ENCODE measurements at places on chromosomes 1 and 21. TPM values are rescaled to one million over a fixed set of nuclear protein-coding genes. Genes with fewer than 3 reads are reported as not detected.

DNA sequence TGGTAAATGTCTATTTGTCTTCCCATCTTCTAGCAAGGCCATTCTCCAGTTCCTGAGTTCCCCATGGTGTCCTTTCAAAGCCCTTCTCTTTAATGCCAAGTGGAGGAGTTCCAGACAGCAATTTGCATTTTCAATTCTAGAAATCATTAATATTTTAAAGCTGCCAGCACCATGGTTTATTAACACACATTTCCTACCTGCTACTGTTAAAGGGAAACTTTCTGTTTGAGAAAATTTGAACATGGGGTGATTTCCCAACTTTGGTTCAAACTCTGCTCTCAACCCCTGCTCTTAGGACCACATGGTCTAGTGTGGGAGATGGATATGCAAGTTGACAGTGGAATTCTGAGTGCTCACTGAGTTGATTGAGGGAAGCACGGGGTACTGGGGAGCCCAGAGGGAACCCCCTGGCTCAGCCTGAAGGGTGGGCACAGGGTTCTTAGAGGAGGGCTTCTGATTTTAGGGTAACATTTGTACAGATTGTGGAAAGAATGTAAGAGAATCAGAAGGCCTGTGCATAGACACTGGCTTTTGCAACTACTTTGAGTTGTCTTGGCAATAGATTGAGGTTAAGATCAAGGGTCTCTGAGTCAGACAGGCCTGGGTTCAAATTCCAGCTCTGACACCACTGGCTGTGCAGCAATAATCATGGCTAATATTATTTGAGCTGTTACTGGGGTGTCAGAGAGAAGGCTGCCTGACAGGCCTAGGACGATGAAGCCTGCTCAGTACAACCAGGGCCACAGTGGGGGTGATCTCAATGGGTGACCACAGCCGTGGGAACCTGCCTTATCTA is 97.8 kb downstream of the BEND5 start:
- no peak overlapping the region for H3K4me3 ChIP-seq
- H3K27ac ChIP-seq = no peak overlapping the region
- no peak for DNase-seq

GRCh38 chr1:149966405-149966804 is 29.7 kb upstream of the MTMR11 start:
- H3K4me1 ChIP-seq = no peaks in the 10 kb centered on the region
- H3K27ac ChIP-seq = no peak overlapping the region
- no peaks in the 10 kb centered on the region for H3K36me3 ChIP-seq
- no peaks in the 10 kb centered on the region for H3K27me3 ChIP-seq

Gene CCDC28B
- total RNA-seq = 3.5 TPM

Gene GBP2
- total RNA-seq = 39.5 TPM

DNA sequence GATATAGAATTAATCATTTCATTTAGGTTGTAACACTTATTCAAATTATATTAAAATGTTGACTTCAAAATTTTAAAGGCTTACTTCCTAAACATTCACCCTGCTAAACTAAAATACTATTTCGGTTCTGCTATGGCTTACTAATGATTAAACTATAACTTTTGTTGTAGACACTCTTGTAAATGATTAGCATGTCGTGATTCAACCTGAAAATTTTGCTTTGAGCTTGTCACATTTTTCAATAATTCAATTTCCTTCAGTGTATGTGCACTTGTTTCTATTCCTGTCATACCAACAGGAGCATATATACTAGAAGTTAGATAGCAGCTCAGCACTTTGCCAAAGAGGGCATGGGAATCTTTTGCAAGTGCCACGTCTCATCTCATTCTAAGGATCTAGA is 1018.8 kb downstream of the AMY1C start:
- DNase-seq = no peak
- H3K27me3 ChIP-seq = peaks cover 3% of the 10 kb centered on the region
- H3K27ac ChIP-seq = no peak overlapping the region
- H3K4me1 ChIP-seq = no peaks in the 10 kb centered on the region
- H3K4me3 ChIP-seq = no peak overlapping the region

DNA sequence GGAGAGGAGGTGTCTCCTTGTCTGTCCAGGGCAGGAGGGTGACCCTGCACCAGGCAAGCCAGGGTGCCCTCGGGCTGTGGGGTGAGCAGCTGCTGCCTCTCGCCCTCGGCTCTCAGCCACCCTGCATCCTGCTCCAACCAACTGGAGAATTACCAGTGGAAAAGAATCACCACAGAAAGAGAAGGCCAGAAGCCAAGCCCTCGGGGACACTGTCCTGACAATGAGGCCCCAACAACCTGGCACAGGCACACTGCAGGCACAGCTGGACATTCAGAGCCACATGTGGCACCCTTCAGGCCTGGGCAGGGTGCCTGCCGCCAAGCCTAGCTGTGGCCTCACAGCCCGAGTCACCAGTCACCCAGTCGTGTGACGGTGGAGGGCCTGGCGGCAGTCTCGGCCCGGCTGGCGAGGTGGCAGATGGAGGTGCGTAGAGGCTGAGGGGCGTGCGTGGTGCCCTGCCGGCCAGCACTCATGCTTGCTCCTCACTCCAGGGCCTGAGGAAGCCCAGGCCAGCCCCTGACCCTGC is 12.0 kb downstream of the MEGF6 start:
- no peak overlapping the region for H3K27ac ChIP-seq
- no peak for DNase-seq
- no peaks in the 10 kb centered on the region for H3K4me1 ChIP-seq
- no peak overlapping the region for H3K4me3 ChIP-seq

Gene WNT2B
- total RNA-seq = 45.3 TPM

DNA sequence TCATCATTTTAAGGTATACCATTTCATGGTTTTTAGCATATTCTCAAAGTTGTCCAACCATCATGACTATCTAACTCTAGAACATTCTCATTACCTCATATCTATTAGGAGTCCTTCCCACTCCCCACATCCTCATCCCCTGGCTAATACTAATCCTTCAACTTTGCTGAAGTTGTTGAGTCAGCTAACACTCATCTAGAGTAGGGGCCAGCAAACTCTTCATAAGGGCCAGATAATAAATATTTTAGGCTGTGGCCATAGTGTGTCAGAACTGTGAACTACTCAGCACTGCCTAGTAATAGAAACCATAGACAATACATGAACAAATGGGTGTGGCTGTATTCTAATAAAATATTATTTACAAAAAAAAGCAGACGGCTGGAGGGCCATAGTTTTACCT is 43.0 kb downstream of the TOR3A start:
- H3K36me3 ChIP-seq = no peaks in the 10 kb centered on the region
- DNase-seq = no peak
- no peak overlapping the region for H3K27ac ChIP-seq
- no peak overlapping the region for H3K4me3 ChIP-seq
- H3K4me1 ChIP-seq = no peaks in the 10 kb centered on the region
- no peaks in the 10 kb centered on the region for H3K27me3 ChIP-seq

Gene CYP4A22
- not detected for total RNA-seq

DNA sequence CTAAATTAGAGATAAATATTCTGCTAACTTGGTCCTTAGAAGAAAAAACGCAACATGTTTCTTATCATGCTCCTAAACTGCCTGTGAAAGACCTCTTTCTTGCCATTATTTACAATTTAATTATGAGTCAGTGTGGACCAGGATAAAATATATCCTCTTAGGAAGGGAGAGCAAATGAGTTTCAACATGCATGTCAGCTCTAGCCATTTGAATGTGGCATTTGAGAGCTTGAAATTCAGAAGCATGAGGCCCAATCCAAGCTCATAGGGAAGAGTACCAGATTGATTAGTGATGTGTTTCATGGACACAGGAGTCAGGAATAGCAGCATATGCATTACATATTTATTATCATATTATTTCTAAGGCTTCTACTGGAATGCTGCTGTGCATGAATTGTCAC is 39.3 kb downstream of the TBX15 start:
- no peak for DNase-seq
- no peaks in the 10 kb centered on the region for H3K27me3 ChIP-seq
- H3K4me3 ChIP-seq = no peak overlapping the region
- no peak overlapping the region for H3K27ac ChIP-seq
- H3K4me1 ChIP-seq = no peaks in the 10 kb centered on the region

Gene PFKL
- total RNA-seq = 56.9 TPM

GRCh38 chr1:111193712-111194480 is 6.5 kb downstream of the DENND2D start:
- H3K27me3 ChIP-seq = no peaks in the 10 kb centered on the region
- no peak for DNase-seq
- no peaks in the 10 kb centered on the region for H3K4me1 ChIP-seq
- no peak overlapping the region for H3K4me3 ChIP-seq
- H3K36me3 ChIP-seq = no peaks in the 10 kb centered on the region

Gene CDCA8
- not detected for total RNA-seq

Gene NMNAT2
- 2.8 TPM for total RNA-seq

GRCh38 chr1:44208226-44208625 is 5.0 kb upstream of the DMAP1 start:
- H3K27ac ChIP-seq = no peak overlapping the region
- H3K36me3 ChIP-seq = no peaks in the 10 kb centered on the region

DNA sequence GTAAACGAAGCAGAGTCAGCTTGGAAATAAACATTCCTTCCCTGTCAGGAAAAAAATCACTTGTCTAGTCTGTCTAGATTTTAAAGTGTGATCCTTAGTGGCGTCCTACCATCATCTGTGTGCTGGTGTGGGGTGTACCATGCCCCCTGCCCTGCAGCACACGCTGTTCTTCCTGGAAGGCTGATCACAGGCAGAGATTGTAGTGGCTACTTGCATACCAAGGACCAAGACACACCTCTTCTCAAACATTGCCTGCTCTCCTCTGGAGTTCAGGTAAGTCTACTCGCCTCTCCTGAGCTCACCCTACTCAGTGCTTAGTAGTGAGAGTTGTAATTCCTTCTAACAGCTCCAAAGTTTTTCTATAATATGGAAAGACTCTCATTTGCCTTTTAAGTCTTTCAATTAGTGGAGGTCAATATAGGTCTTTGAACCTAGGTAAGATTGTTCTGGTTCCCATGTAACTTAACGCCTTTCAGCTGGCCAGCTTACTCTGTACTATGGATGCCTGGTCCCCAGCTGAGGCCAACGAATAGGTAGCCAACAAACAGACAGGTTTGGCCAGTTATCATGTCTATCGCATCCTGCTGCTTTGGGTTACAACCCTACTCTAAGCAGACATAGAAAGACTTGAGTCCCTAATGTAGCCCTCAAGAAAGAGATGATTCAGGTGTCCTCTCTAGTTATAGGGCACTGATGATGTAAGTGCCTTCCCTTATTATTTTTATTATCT is 55.4 kb downstream of the XCL1 start:
- no peak for DNase-seq
- H3K4me1 ChIP-seq = no peaks in the 10 kb centered on the region
- H3K27me3 ChIP-seq = no peaks in the 10 kb centered on the region
- H3K36me3 ChIP-seq = no peaks in the 10 kb centered on the region

GRCh38 chr1:160708801-160709200 is 2.8 kb downstream of the CD48 start:
- H3K4me3 ChIP-seq = no peak overlapping the region
- H3K27me3 ChIP-seq = no peaks in the 10 kb centered on the region

Gene PGM1
- total RNA-seq = 75.8 TPM

GRCh38 chr1:236502579-236502971 is 21.2 kb upstream of the LGALS8 start:
- no peaks in the 10 kb centered on the region for H3K36me3 ChIP-seq
- H3K27ac ChIP-seq = peak overlapping the region; percentile 31
- DNase-seq = no peak
- H3K27me3 ChIP-seq = no peaks in the 10 kb centered on the region
- H3K4me1 ChIP-seq = no peaks in the 10 kb centered on the region
- H3K4me3 ChIP-seq = no peak overlapping the region

DNA sequence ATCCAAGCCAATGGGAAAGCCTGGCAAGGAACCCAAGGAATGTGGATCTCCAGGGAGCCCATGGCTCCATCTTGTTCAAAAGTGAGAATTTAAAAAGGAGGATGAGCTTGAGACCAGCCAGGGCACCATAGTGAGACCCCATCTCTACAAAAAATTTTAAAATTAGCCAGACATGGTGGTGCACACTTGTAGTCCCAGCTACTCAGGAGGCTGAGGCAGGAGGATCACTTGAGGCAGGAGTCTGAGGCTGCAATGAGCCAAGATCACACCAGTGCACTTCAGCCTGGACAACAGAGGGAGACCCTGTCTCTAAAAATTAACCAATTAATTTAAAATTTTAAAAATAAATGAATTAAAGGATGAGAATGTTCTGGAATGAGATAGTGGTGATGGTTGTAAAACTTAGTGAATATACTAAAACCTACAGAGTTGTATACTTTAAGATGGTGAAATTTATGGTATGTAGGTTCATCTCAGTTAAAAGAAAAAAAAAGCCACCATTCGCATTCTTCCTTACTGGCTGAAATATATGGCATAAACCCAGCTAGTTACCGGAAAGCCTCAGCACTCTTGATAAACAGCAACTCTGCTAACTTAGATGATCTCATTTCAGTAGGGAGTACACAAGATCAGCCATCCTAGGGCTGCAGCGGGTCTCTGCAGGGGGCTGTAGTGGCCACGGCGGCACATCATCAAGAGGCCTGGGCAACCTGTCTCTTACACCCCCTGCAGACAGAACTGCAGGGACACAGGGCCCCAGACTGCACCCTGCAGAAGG is 48.3 kb upstream of the H6PD start:
- no peak for DNase-seq
- H3K4me3 ChIP-seq = no peak overlapping the region
- no peak overlapping the region for H3K27ac ChIP-seq
- H3K27me3 ChIP-seq = no peaks in the 10 kb centered on the region
- H3K36me3 ChIP-seq = no peaks in the 10 kb centered on the region

DNA sequence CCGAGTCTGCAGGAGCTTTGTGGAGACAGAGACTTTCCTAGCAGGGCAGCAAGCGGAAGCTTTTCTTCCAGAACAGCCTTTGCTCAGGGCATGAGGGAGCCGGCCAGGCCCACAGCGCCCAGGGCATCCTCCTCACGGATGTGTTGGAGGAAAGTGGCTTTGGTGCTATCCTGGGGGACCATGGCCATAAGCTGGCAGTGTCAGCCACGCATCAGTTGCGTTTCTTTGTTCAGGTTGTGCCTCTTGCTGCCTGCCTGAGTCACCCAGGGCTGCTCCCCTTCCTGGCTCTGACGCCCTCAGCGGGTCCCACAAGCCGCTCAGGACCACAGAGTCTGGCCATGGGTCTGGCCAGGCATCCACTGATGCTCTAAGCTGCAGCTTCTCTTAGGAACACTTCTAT is 39.6 kb upstream of the PRSS38 start:
- H3K27me3 ChIP-seq = no peaks in the 10 kb centered on the region
- no peaks in the 10 kb centered on the region for H3K36me3 ChIP-seq
- peak overlapping the region; percentile 69 for H3K27ac ChIP-seq
- no peak overlapping the region for H3K4me3 ChIP-seq
- peaks cover 3% of the 10 kb centered on the region for H3K4me1 ChIP-seq
- no peak for DNase-seq

- DNase-seq = no peak
- H3K27ac ChIP-seq = peak overlapping the region; percentile 99
- H3K4me1 ChIP-seq = no peaks in the 10 kb centered on the region
- no peaks in the 10 kb centered on the region for H3K27me3 ChIP-seq
These were observed 1.0 kb upstream of the HP1BP3 start for GRCh38 chr1:20787840-20788795.

Measured in uterus (tissue), 4 donors.